ENCODE measurements at places on chromosomes 5 and 9.

- no peak for DNase-seq
Measured at GRCh38 chr5:101611039-101611438, 685.0 kb downstream of the SLCO4C1 start.

GRCh38 chr5:178895615-178896571 is at the start of gene ZFP2:
ZFP2 (plus strand) TSS chr5:178895913; CDS start chr5:178931314, 35,401 bp downstream.
- no peak for DNase-seq

DNA sequence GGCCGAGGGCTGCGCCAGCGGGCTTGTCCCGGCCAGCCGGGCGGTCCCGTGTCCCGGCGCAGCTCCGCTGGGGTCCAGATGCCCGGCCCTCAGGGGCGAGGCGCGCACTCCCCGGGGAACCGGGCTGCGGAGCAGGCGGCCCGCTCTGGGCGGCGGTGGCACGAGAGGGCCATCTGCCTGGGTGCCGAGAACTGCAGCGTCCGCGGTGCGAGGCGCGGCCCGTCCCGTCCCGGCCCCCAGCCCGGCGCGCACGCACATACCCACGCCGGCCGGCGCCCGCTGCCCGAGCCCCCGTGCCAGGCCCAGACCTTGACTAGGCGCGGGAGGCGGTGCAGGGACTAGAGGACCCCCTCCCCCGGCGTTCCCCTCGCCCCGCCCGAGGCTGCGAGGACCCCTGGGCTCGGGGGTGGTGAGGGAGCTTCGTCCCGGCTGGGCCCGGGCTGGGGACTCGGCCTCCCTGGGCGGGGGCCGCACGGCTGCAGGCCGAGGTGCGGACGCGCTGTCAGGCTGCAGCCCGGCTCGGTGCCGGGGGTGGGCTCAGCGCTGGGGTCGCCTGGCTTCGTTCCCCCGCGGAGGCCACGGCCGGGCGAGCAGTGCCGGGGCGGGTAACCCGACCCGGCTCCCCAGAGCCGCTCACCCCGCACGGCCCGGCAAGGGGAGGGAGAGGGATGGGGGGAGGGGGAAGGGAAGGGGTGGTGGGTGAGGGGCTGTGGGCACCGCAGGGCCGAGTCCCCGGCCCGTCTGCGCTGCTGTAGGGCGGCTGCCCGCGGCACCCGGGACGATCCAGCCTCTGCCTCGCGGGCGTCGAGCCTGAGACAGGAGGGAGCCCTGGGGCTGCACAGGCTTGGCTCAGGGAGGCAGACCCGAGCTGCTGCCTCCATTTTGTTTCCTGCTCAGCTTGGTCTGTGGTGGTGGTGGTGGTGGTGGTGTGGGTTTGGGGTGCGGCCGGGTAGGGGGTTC is 1.2 kb upstream of the NSD1 start:
- DNase-seq: no peak

GRCh38 chr9:111924281-111924680 is 27.7 kb downstream of the UGCG start:
- no peak for DNase-seq

DNA sequence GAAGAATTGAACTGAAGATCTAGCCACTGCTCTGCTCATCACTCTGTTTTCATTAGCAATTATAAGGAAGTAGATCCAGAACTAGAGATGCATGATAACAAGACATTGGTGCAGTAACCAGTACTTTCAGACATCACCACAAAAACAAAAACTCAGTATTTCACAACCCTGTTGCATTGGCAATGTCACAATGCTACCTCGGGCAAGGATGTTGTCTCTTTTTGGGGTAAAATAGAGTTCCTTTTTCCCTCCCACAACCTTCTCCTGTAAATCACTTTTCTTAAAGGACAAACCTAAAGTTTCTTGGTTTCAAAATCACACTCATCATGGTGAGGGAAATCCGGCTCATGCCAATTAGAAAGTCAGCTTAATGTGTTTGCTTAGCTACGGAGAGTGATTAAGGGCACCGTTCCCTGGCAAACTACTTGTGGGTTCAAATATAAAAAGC is 420.1 kb upstream of the MEF2C start:
- no peak for DNase-seq

DNA sequence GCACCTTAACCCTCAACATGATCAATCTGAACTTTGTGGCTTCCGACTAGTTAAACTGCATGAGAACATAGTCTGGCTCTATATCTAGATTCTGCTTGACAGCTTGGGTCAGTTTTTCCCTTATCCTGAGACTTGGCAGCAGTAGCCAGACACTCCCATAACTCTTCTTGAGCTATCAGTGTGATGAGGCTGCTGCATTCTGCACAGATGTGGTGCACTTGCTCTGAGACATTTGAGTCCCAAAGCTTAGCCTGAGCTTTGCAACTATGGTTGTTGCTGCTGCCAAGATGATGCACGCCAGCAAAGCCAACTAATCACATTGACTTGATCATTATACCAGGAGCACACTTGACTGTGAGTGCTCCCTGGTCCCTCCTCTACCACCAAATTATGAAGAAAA is 36.2 kb downstream of the MOCS2 start:
- DNase-seq: no peak

DNA sequence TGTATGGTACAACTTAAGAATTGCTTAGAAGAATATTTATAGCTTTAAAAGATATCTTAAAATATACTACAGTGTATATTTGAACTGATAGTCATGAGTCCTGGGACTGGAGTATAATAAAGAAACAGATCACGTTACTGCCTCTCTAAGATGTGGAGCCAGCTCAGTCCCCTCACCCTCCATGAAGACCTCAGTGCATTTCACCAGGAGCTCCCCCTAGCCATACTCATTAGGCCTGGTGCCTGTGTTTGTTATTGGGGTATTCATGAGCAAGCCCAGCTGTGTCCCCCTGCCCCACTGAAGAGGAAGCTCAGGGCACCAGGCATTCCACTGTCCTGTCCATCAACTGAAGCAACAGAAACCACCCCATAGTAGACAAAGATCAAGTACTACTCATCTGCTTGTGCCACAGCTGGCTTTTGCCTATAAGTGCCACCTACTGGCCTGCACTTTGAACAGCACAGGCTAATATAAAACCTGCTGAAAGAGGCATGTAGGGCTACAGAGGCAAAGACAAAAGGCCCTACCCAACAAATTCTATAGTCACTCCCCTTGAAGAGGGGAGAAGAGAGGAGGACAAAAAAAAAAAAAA is 850.2 kb upstream of the NUDT12 start:
- no peak for DNase-seq

- DNase-seq: no peak
Measured at GRCh38 chr9:27408001-27408400, 111.1 kb upstream of the EQTN start.

DNA sequence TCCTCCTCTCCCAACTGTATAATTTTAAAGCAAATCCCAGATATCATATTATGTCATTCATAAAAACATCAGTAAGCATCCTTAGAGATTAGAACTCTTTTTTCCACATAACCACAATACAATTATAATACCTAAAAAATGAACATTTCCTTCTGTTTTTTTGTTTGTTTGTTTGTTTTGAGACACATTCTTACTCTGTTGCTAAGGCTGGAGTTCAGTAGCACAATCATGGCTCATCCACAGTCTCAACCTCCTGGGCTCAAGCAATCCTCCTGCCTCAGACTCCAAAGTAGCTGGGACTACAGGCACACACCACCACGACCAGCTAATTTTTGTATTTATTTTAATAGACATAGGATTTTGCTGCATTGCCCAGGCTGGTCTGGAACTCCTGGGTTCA is 8.0 kb downstream of the F2R start:
- no peak for DNase-seq

DNA sequence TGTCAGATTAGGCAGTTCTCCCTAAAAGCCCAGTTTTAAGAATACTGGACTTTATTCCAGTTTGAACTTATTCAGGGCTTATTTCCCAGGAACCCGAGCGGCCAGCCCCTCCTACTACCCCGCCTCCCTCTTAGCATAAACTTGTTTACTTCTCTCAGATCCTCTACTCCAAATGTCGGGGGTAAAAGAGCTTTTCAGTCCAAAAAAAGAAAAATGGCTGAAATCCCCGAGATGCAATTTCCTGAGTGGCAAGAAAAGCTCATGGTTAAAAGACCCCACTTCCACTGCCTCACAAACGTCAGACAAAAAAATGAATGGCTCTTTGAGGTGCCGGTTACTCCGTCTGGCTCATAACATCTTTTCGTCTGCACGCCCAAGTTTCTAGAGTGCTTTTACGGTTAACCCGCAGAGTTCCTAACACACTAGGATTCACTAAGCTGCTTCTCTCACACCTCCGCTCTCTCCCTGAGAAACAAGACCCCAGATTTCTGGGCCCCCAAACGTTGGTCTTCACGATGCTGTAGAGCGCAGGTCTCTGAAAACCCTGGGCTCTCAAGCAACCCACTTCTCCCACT is 402 bp downstream of the BRD8 start:
- no peak for DNase-seq

DNA sequence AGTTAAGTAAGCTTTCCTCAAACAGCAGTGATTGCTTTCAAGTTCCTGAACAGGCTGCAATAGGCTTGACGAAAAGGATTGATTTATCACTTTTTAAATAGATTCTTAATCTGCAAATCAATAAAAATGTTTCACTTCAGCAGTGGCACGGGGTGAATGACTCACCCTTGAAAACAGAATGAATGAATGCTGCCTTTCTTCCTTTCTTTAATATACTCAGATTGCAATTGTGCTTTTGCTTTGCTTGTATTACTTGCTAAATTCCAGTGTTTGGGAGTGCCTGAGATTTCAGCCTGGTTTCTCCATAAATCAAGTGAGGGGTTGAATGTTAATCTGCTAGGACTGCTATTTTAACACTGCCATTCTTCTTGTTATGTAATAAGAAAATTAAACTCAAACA is 1293.8 kb downstream of the PTPRD start:
- no peak for DNase-seq

DNA sequence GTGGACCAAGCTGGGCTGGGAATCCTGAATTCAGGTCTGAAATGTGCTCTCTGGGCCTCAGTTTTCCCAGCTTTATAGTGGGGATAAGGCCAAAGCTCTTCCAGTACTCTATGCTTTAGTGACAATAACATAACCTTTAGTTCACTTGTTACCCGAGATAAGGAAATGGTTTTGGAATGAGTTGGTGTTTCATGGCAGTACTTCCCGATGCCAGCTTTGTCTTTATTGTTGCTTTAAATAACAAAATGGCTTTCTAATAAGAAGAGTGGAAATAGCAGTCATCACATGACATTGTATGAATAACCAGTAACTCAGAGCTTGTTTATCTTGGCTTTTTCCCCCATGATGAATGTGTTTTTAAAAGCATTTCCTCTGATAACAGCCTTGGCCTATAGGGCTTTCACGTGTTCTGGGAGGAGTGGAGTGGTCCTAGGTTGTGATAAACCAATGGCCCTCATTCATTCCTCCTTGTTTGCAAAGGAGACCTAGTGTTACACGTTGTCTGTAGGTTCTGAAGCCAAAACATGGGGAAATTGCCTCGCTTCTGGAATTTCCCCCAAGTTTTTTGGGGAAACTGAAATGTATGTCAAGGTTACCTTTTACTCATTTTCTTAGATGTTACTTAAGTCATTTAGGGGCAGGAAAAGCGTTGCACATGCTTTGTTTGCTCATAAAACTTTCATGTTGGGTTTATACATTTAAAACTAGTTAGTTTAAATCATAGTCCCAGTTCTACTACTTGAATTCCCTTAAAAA is 53.7 kb downstream of the ZNF618 start:
- DNase-seq: no peak

- no peak for DNase-seq
Measured at GRCh38 chr5:19258686-19259085, 729.3 kb downstream of the CDH18 start.

- DNase-seq: no peak
Measured at GRCh38 chr9:130157079-130157478, 15.1 kb upstream of the NCS1 start.

GRCh38 chr5:88672644-88673252 is 210.2 kb downstream of the MEF2C start:
- DNase-seq: no peak

DNA sequence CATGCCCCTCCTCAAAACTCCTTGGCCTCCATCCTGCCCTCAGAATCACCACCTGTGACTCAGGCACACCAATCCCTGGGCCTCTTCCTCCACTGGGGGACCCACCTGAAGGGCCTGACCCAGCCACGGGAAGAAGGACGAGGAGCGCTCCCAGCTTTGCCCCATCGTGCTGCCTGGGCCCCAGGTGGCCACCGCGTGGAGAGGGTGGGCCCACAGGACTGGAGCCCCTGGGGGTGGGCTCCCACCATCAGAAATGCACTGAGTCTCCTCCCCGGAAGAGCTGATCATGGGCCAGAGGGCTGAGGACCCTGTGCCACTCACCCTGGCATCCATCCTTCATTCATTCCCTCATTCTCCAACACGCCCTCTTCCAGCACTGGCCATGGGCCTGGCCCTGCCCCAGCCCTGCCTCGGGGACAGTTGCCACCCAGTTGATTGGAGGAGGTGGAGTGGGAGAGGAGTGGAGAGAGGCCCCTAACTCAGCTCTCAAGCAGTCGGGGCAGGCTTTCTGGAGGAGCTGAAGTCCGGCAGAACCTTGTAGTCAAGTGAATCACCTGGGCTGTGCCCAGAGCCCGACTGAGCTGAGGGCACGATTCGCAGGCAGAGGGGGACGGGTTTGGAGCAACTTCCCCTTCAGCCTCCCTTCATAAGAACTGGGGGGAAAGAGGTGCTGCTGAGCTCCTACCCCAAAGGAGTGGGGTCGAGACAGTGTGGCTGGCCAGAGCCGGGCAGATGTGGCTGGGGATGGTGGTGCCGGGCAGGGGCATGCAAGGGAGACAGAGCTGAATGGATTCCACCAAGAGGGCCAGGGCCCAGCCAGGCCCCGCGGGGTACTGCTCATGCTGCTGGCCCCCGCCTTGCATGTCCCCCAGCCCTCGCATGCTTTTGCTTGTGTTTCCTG is 29.6 kb downstream of the DNM1 start:
- DNase-seq: no peak

DNA sequence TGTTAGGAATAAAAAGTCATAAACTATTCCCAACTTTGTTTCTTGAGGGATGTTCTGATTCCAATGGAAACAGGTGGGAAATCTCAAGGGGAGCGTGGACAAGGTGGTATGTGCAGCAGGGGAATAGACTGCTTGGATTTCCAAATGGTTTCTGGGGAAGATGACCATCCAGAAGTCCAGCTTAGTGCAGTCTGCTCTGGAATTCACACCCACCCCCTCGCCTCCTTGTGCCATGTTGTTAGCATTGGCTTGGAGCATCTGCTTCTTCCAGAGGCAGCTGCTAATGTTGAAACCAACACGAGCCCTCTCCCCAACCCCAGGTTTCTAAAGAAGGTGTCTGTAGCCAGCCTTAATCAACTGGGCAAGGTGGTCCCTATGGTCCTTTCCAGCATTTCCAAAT is 90.9 kb downstream of the PDE6A start:
- no peak for DNase-seq

GRCh38 chr9:37975639-37976038 is 71.7 kb upstream of the SLC25A51 start:
- DNase-seq: no peak

DNA sequence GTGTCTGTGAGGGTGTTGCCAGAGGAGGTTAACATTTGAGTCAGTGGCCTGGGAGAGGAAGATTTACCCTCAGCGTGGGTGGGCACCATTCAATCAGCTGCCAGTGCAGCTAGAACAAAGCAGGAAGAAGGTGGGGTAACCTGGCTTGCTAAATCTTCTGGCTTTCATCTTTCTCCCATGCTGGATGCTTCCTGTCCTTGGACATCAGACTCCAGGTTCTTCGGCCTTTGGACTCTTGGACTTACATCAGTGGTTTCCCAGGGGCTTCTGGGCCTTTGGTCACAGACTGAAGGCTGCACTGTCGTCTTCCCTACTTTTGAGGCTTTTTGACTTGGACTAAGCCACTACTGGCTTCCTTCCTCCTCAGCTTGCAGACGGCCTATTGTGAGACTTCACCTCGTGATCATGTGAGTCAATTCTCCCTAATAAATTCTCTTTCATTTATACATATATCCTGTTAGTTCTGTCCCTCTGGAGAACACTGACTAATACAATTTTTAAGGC is 38.1 kb downstream of the PBX3 start:
- DNase-seq: no peak

- DNase-seq: no peak
Measured at GRCh38 chr9:126459965-126460843, 133.6 kb downstream of the MVB12B start.
